ENCODE measurements at places on chromosomes 1 and 21. TPM values are rescaled to one million over a fixed set of nuclear protein-coding genes. Genes with fewer than 3 reads are reported as not detected.

The CLEC20A gene
- total RNA-seq, result not detected

The PAQR6 gene
- 3.0 TPM for total RNA-seq

GRCh38 chr1:40306296-40306695, 10.8 kb downstream of the COL9A2 start:
- no peaks in the 10 kb centered on the region for H3K36me3 ChIP-seq

DNA sequence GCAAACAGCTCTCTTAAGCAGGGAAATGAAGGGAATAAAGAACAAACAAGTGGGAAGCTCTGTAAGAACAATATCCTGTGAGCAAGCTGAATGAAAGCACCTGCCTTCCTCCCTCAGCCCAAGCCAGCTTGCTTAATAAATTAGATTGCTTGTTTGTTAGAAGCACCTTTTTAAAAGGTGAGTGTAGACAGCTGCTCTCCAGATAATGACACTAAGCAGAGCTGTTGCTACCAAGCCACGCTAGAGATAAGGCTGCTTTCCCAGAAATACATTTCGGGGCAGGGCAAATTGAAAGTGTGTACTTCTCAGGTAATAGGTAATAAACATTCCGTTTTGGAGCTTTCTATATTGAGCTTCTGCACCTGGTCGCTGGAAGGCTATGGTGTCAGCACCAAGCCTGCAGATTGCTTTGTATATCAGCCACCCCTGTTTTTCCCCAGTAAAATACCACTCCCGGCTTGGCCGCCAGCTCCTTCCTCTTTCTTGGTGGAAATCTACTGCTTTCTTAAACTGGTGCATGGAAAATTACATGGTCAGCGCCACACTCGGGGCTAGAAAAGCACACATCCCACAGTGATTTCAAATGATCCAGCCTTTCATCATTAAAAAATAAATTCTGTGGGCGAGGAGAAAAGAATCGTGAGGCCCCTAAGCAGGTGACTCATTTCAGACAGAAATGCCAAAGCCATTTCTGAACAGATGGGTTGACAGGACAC, 151.3 kb downstream of the ETS2 start:
- DNase-seq, result no peak
- H3K4me1 ChIP-seq, result peaks cover 21% of the 10 kb centered on the region
- H3K4me3 ChIP-seq, result no peak overlapping the region
- no peaks in the 10 kb centered on the region for H3K36me3 ChIP-seq

- H3K4me1 ChIP-seq, result peaks cover 35% of the 10 kb centered on the region
- no peak for DNase-seq
- no peak overlapping the region for H3K4me3 ChIP-seq
- H3K36me3 ChIP-seq, result no peaks in the 10 kb centered on the region
- no peaks in the 10 kb centered on the region for H3K27me3 ChIP-seq
- H3K27ac ChIP-seq, result peak overlapping the region; percentile 25
Observed at GRCh38 chr1:230210981-230211336, 143.9 kb downstream of the GALNT2 start.

DNA sequence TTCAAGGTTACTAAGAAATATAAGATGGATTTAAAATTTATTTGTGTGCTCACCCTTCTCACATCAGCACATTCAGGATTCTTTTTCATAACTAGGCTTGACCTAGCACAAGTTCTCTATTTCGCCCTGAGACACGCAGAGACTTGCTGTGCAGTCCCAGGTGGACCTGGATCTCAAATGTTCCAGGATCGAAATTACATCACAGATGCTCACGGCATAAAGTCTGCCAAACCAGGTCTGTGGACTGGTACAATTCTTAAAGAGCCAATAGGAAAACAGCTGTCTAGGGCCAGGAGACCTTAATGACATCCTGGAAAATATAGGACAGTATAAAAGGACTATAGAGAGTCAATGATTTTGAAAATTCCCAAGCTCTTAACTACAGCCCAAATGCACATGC, 2.2 kb downstream of the PGBD5 start:
- H3K4me3 ChIP-seq, result no peak overlapping the region
- H3K27me3 ChIP-seq, result peaks cover 4% of the 10 kb centered on the region
- H3K4me1 ChIP-seq, result peaks cover 25% of the 10 kb centered on the region
- no peak overlapping the region for H3K27ac ChIP-seq
- H3K36me3 ChIP-seq, result no peaks in the 10 kb centered on the region

DNA sequence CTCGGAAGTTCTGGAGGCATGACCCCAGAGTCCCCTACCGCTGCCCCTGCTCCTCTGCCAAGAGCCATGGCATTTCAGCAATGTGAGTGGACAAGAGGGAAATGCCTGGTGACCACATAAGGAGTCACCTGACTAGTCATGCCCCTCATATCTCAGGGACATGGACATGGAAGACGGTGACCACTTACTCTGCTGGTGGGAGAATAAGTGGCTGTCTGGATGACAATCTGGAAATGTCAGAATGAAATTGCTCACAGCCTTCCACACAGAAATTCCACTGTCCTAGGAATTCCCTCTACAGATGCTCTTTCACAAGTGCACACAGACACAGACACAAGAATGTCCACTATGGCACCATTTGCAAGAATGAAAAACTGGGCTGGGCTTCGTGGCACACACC, 24.3 kb upstream of the PLEKHG5 start:
- H3K4me3 ChIP-seq, result no peak overlapping the region
- no peaks in the 10 kb centered on the region for H3K27me3 ChIP-seq
- H3K4me1 ChIP-seq, result peaks cover 16% of the 10 kb centered on the region
- H3K36me3 ChIP-seq, result no peaks in the 10 kb centered on the region
- DNase-seq, result no peak

DNA sequence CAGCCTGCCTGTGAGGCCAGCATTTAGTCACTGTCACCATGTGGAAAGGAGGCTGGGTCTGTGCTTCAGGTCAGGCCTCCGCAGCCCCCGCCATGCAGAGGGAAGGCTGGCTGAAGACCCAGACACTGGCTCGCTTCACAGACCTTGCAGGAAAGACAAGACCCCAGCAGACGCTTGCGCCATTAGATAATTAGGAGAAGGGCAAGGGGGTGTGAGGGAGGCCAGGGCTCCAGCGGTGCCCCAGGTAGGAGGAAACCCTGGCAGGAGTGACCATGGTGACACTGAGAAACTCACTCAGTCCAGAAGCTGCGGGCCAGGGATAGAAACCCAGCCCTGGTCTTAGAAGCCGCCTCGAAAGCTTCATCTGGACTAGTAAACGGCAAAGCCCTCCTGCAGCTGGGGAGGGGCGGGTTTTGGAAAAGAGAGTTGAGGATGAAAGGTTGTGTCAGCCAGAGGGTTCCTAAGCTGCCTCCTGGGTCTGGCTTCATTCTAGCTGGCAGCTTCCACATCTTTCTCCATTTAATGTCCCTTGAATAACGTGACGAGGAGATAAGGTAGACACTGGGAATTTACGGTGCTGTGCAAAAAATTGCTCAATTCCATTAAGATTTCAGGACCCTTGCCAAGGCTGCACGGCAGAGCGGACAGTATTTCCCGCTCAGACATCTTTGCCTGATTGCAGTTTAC, 294.1 kb upstream of the VAMP3 start:
- no peak overlapping the region for H3K27ac ChIP-seq
- H3K36me3 ChIP-seq, result no peaks in the 10 kb centered on the region
- peaks cover 10% of the 10 kb centered on the region for H3K27me3 ChIP-seq
- DNase-seq, result no peak

DNA sequence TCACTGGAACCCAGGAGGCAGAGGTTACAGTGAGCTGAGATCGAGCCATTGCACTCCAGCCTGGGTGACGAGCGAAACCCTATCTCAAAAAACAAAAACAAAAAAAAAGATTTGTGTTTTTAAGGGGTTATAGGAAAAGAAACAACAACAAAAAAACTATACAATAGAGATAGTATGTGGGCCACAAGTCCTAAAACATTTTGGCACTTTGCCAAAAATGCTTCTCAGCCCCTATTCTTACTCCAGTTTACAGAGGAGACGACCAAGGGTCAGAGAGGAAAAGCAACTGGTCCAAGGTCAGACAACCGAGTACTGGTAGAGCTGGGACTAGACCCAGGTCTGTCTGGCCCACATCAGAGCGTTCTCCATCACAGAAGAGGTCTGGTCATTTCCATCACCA, 3.0 kb downstream of the FBXO44 start:
- no peaks in the 10 kb centered on the region for H3K27me3 ChIP-seq
- peaks cover 29% of the 10 kb centered on the region for H3K4me1 ChIP-seq
- DNase-seq, result no peak
- peaks cover 7% of the 10 kb centered on the region for H3K36me3 ChIP-seq

DNA sequence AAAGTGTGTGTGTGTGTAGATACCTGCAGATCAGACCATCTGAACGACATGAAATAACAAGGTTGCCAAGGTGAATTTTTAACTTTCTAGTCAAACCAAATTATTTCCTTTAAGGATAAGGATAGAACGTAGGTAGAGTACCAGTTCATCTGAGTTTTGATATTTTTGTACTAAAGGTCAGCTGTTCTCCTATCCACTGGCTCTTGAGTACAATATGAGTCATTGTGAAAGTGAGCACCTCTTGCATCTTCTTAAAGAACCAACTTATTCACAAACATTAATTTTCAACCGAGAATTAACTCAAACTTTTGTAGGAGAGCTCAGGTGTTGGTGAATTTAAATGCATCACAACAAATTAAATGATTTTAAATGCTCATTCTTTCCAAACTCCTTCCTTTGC, 71.5 kb downstream of the IFI44 start:
- no peak overlapping the region for H3K27ac ChIP-seq
- no peak for DNase-seq
- H3K36me3 ChIP-seq, result no peaks in the 10 kb centered on the region
- H3K4me3 ChIP-seq, result no peak overlapping the region
- no peaks in the 10 kb centered on the region for H3K27me3 ChIP-seq

GRCh38 chr1:10730985-10731384, 65.5 kb downstream of the CASZ1 start:
- no peak for DNase-seq
- no peak overlapping the region for H3K27ac ChIP-seq
- no peaks in the 10 kb centered on the region for H3K36me3 ChIP-seq
- no peak overlapping the region for H3K4me3 ChIP-seq

DNA sequence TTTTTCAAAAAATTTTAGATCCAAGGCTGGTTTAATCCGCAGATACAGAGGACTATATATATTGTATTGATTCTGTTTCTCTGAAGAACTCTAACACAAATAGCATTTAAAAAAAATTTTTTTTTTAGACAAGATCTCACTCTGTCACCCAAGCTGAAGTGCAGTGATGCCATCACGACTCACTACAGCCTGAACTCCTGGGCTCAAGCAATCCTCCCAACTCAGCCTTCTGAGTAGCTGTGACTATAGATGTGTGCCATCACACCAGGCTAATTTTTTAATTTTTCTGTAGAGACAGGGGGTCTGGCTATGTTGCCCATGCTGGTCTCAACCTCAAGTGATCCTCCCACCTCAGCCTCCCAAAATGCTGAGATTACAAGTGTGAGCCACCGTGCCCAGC, 3.0 kb downstream of the ANKRD45 start:
- no peak overlapping the region for H3K27ac ChIP-seq
- peaks cover 4% of the 10 kb centered on the region for H3K4me1 ChIP-seq
- no peaks in the 10 kb centered on the region for H3K27me3 ChIP-seq
- no peak overlapping the region for H3K4me3 ChIP-seq
- no peak for DNase-seq

- peaks cover 19% of the 10 kb centered on the region for H3K4me1 ChIP-seq
- H3K27ac ChIP-seq, result peak overlapping the region; percentile 14
- peaks cover 7% of the 10 kb centered on the region for H3K27me3 ChIP-seq
- no peak overlapping the region for H3K4me3 ChIP-seq
- DNase-seq, result no peak
Observed at GRCh38 chr1:228410015-228410414, 3.4 kb upstream of the TRIM11 start.

GRCh38 chr1:113178106-113178505, 105.1 kb downstream of the LRIG2 start:
- no peak overlapping the region for H3K4me3 ChIP-seq
- no peaks in the 10 kb centered on the region for H3K36me3 ChIP-seq
- no peak for DNase-seq
- H3K4me1 ChIP-seq, result no peaks in the 10 kb centered on the region
- H3K27ac ChIP-seq, result no peak overlapping the region
